ENCODE measurements at places on chromosomes 3 and 15. TPM values are rescaled to one million over a fixed set of nuclear protein-coding genes. Genes with fewer than 3 reads are reported as not detected.

The FBXL2 gene
- total RNA-seq, result 31.0 TPM

The LDHAL6B gene
- total RNA-seq, result not detected

The DET1 gene
- 4.1 TPM for total RNA-seq

The BBS4 gene
- 34.9 TPM for total RNA-seq

Data from glomerular endothelial cell (primary cell).